ENCODE measurements at places on chromosomes 16 and 17. TPM values are rescaled to one million over a fixed set of nuclear protein-coding genes. Genes with fewer than 3 reads are reported as not detected.

The CDRT15L2 gene
- total RNA-seq: not detected

GRCh38 chr17:49949634-49950033 lies 19.4 kb upstream of the DLX4 start:
- H3K27me3 ChIP-seq: peaks cover 3% of the 10 kb centered on the region
- no peak overlapping the region for H3K4me3 ChIP-seq
- no peak overlapping the region for H3K27ac ChIP-seq
- DNase-seq: no peak
- H3K36me3 ChIP-seq: no peaks in the 10 kb centered on the region

GRCh38 chr16:22938647-22939046 lies 124.7 kb downstream of the HS3ST2 start:
- no peak for DNase-seq
- peaks cover 10% of the 10 kb centered on the region for H3K27me3 ChIP-seq
- H3K27ac ChIP-seq: no peak overlapping the region
- no peaks in the 10 kb centered on the region for H3K4me1 ChIP-seq

The TEKT3 gene
- total RNA-seq: not detected

The MPP2 gene
- 13.3 TPM for total RNA-seq

Measured in esophagus muscularis mucosa (tissue), 4 donors.